ENCODE measurements at places on chromosomes 2 and 18.

- no peak for DNase-seq
These were observed 36.6 kb upstream of the NDUFV2 start for GRCh38 chr18:9065864-9066263.

GRCh38 chr2:227933884-227934283 is 62.5 kb downstream of the DAW1 start:
- DNase-seq: no peak

DNA sequence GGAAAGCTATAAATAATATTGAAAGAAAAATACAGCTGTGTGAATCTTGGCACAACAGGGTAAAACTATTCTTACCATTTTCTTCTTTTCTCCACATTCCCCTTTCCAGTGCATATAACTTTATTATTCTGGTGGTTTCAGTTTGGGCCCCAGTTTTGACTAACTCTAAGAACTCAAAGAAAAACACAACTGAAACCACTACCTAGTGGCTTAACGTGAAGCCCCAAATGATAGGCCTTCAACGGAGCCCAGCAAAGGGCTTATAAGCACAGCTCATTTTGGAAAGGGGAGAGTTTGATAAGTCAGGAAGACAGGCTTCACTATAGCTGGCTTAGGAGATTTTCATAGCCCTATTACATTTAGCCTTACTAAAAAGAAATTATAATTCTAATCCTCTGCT is 62.4 kb downstream of the PPP1R1C start:
- DNase-seq: no peak

DNA sequence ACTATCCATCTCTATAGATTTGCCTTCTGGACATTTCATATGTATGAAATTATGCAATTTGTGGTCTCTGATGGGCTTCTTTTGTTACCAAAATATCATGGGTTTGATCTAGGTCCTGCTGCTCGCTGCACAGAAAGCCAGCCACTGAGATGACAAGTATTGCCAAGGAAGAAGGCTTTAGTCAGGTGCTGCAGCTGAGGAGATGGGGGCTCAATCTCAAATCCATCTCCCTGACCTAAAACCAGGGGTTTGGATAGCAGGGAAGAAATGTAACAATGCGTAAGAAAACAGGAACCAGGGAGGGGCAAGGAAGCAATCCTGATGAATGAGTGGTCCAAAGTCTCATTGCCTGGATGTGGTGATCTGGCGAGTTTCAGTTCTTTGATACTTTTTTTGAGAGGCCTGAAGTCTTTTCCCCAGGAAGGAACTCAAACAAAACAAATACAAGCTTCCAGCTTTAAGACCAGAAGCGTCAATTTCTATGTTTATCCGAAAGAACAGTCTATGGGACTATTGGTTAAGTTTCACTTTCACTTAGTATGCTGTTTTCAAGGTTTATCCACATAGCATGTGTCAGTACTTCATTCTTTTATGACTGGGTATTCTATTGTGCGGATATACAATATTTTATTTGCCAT is 3.4 kb upstream of the CKAP2L start:
- no peak for DNase-seq

DNA sequence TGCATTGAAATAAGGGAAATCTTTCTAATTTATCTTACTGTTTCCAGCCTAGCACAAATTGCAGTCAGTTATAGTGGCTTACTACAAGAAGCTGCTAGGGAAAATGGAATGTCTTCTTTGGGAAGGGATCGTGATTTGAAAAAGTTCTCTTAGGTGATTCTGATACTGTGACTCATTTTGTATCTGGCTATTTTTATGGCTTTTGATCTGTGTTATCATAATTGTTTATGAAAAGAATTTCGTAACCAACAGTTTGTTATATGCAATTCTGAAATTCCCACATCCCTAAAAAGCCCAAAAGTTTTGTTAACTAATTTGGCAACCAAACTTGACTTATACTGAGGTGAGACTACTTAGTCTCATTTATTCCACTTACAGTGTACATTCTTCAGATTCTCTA is 12.4 kb downstream of the PTPN4 start:
- no peak for DNase-seq

GRCh38 chr2:119230219-119231185 is 6.9 kb downstream of the STEAP3 start:
- DNase-seq: no peak

GRCh38 chr2:126839796-126840195 is 58.9 kb upstream of the TEX51 start:
- no peak for DNase-seq

- no peak for DNase-seq
These were observed 809.2 kb downstream of the ERBB4 start for GRCh38 chr2:211729433-211729832.

GRCh38 chr2:48525269-48525943 is 4.5 kb upstream of the STON1 start:
- no peak for DNase-seq

DNA sequence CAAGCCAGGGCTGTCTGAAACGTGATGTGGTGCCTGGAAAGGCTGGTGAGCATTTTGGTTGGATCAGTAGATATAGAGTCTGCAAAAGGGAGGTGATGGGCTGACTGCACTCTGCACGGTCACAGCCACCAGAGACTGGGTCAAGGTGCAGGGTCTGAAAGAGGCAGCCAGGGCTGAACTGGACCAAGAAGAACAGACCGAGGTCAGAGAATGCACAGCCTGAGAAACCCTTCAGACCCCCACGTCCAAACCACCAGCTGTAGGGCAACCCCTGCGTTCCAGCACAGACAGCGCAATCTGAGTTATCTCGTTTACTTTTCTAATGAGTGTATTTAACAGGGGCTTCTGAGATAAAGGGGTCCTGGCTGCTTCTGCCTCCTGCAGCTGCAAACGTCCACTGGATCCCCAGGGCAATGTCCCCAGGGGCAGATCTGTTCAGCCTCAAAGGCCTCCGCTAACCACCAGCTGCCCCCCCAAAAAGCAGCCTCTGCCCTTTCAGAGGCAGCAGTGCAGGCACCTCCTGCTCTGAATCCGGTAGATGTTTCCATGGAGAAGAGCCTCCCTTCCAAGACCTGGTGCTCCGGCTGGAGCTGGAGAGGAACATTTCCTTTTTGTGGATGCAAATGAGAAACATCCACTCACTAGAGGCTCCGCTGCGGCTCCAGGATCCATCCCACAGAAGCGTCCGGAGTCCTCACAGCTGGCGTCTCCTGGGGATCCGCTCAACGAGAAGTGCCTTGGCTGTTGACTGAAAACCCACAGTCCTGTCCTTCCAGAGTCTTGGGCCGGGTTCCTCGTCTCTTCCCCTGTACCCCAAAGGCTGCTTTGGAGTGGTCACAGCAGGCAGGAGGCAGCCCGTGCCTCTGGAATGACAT is 970 bp upstream of the KCNG2 start:
- no peak for DNase-seq

Measured in activated CD8-positive, alpha-beta memory T cell treated with anti-CD3 and anti-CD28 coated beads for 4 hours (primary cell).